NCI-H2171 treated with DMSO at 0.1 percent for 48 hours (cell line): ENCODE measurements at places on chromosomes 3 and 15.

DNA sequence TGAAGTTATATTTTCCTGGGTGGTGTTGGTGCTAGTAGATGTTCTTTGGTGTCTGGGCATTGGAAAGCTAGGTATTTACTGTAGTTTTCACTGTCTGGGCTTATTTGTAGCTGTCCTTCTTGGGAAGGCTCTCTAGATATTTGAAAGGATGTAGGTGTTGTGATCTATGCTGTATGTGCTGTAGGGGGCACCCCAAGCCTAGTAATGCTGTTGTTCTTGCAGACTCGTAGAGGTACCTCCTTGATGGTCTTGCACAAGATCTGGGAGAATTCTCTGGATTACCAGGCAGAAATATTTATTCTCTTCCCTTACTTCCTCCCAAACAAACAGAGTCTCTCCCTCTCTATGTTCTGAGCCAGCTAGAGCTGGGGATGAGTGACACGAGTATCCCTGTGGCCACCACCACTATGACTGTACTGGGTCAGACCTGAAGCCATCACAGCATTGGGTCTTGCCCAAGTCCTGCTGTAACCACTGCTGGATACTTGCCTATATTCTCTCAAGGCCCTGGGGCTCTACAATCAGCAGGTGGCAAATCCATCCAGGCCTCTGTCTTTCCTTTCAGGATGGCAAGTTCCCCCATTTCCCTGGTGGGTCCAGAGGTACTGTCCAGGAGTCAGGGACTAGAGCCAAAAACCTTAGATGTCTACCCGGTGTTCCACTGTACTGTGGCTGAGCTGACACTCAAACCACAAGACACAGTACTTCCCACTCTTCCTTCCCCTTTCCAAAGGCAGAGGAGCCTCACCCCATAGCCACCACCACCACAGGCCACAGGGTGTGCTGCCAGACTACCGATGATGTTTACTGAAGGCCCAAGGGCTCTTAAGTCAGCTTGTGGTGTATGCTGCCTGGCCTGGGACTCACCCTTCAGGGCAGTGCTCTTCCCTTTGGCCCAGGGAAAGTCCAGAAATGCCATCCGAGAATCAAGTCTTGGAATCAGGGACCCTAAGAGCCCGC lies 195.2 kb upstream of the DPPA4 start:
- DNase-seq: no peak

GRCh38 chr3:190701096-190701532 lies 161.4 kb downstream of the GMNC start:
- DNase-seq: peak; percentile 5

GRCh38 chr3:143387425-143387824 lies 267.9 kb downstream of the CHST2 start:
- DNase-seq: no peak

- no peak for DNase-seq
Measured at GRCh38 chr3:129442486-129442885, 2.5 kb downstream of the IFT122 start.

DNA sequence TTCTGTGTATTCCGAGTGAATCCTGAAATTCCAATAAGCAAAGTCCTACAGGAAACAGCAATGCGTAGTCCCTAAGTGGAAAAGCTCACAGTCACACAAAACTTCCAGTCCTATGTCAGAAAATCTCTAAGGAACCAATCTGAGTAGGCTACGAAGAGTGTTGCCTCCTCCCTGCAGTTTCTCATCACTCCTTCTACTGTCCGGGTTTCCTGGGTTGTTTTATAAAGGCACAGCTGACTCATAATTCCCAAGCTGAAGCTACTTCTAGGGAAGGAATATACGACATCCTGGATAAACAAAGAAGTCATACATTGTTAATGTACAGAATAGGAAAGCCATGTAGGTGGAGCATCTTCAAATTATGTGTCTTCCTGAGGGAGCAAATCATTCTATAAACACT lies 65.7 kb upstream of the RGMA start:
- no peak for DNase-seq

GRCh38 chr3:62670351-62670750 lies 204.9 kb downstream of the CADPS start:
- no peak for DNase-seq

GRCh38 chr3:23238156-23238555 lies 35.0 kb downstream of the UBE2E2 start:
- DNase-seq: no peak

DNA sequence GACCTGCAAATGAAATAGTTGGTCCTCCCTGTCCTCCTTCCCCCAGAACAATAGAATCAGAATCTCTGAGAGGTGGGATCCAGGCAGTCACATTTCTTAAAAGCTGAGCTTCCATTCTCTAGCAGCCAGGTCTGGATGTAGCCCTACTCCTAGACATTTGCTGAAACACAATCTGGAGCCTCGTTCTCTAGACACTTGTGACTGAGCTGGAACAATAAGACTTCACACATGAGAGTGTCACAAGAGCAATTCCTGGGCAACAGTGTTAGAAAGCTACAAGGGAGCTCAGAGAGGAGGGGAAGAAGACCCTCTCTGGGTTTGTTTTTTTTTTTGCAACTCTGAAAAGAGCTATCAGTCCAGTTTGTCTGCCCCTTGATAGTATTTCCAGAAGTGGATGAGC lies 14.5 kb downstream of the CORO2B start:
- no peak for DNase-seq

- no peak for DNase-seq
Measured at GRCh38 chr15:56913670-56914069, 4.8 kb upstream of the TCF12 start.

- no peak for DNase-seq
Measured at GRCh38 chr15:48796930-48797329, 13.9 kb downstream of the CEP152 start.

- no peak for DNase-seq
Measured at GRCh38 chr3:59812237-59813147, 762.7 kb upstream of the CFAP20DC start.

GRCh38 chr15:101480613-101481380 lies 8.7 kb downstream of the PCSK6 start:
- no peak for DNase-seq

DNA sequence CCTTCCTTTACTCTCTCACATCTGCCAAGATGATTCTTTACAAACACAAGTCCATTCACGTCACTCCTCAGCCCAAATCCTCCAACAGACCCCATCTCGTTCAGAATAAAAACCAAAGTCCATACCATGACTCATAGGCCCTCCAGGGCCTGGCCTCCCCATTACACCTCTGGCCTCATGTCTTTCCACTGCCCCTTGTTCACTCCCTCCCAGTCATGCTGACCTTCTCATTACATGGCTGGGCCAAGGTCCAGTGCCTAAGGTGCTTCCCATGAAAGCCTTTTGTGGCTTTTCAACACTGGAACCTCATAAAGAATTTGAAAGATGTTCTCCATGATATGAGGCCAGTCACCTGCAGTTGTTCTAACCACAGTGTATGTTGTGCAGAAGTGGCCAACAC lies 44.5 kb downstream of the NEK10 start:
- no peak for DNase-seq

DNA sequence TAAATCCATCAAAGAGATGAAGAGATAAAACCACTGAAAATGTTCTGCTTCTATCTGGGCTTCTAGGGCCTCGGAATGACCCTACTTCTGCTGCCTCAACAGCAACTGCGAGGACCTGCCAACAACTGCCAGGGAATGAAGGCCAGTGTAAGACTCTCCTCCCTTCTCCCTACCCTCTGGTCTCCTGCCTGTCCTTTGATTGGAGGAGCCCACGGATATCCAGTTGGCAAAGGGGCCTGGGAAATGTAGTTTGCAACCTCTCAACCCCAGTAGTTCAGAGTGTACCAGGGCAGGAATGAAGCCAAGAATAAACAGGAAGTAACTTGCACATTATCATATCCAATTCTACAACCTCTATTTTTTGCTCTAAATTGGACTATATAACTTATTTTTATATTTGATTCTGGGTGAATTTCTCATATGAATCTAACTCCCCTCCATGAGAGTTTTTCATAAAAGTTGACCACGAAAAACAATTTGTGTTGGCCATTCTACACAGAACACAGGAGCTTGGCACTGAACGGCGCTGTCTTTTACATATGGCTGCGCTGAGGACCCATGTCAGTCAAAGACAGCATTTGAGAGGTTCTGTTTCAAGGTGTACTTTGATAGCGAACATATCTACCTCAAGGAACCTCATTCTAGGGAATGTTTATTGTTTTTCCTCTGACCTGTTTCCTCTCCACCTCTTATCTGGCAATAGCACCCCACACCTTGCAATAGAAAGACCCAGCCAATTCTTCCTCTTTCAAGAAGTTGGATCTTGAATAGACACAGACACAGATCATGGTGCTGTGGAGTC lies 91.1 kb upstream of the RNF7 start:
- DNase-seq: peak; percentile 54

- no peak for DNase-seq
Measured at GRCh38 chr3:12553921-12554391, 2.9 kb upstream of the MKRN2 start.

DNA sequence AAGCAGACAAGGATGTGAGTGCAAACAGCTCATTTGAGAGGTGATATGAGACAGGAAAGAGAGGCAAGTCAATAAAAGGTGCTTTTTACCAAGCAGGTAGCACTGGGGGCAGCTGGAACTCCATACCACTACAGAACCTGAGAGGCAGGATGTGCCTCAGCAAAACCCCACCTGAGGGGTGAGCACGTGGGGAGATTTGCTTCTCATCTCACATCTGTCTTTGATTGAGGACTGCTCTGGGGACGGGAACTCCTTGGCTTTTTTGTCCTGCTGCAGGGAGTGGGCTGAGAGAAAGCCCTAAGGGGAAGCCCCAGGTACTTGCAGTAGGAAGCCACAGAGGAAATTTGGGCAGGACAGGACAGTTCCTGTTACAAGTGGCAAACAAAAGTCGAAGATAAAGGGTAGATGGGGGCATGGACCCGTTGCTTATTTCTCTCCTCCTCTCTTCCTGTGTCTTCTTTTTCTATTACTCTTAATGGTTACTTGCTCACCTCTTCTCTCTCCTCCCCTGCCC lies 27.1 kb downstream of the CFAP161 start:
- DNase-seq: no peak

DNA sequence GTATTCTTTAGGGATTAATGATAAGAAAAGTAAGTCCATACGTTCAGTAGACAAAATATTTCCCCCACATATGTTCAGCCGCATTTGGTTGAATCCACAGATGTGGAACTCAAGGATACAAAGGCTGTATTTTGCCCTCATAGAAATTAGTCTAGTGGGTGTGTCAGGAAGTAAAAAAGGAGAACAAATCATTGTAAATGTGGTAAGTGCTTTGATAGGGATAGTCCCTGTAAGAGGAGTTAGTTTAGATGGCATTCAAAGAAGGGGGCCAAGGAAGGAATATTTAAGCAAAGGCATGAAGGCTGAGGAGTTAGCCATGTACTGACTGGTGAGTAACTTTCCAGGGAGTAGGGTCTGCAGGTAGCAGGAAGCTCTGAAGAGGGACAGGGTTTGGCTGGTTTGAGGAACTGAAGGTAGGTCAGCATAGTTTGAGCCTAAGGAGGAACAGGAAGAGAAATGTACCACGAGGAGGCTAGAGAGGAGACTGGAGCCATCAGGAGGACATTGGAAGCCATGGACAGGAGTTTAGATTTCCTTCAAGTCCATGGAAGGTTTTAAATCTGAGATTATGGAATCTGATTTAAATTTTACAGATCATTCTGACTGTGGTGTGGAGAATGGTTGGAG lies 98.8 kb downstream of the MME start:
- DNase-seq: no peak

- no peak for DNase-seq
Measured at GRCh38 chr3:174869448-174869847, 10.3 kb downstream of the NAALADL2 start.

DNA sequence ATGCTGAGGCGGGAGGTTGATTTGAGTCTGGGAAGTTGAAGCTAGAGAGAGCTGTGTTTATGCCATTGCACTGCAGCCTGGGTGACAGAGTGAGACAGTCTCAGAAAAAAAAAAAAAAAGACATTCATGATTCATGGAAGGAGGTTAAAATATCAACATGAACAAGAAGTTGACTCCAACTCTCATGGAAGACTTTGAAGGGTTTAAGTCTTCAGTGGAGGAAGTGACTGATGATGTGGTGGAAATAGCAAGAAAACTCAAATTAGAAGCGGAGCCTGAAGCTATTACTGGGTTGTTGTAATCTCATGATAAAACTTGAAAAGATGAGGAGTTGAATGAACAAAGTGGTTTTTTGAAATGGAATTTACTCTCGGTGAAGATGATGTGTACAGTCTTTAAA lies 491.8 kb downstream of the SQOR start:
- DNase-seq: no peak

GRCh38 chr3:108518895-108519294 lies 8.5 kb upstream of the MYH15 start:
- DNase-seq: no peak

- peak; percentile 83 for DNase-seq
Measured at GRCh38 chr3:127775398-127776109, 46.8 kb downstream of the MGLL start.

DNA sequence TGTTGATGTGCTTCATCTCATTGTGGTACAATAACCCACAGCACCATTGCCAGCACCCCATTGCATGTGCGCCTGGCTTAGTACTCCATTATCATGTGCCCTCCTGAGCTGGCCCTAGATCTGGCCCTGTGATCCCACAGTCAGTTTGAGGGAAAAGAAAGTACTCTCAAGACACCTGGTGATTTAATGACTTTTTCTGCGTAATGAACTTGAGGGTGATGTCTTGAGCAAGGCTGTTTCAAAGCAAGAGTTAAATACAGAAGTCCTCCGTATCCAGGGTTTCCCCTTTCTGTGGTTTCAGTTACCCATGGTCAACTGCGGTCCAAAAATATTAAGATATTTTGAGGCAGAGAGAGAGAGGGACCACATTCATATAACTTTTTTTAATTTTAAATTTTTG lies 16.3 kb downstream of the C3orf20 start:
- DNase-seq: no peak

GRCh38 chr15:40272485-40273056 lies 10.3 kb downstream of the ANKRD63 start:
- DNase-seq: no peak

- no peak for DNase-seq
Measured at GRCh38 chr3:6732807-6733206, 128.1 kb upstream of the GRM7 start.

- no peak for DNase-seq
Measured at GRCh38 chr15:79883579-79884203, 13.1 kb downstream of the MTHFS start.

DNA sequence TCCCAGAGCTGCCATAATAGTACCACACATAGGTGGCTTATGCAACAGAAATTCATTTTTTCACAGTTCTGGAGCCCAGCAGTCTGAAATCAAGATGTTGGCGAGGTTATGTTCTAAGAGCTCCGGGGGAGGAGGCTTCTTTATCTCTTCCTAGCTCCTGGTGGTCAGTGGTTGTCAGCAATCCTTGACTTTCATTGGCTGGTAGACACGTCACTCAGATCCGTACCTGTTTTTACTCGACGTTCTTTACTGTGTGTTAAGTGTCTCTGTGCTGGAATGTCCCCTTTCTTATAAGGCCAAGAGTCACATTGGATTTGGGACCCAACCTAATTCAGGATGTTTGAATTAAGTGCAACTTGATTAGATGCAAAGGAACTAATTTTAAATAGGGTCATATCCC lies 218.5 kb upstream of the CNTN3 start:
- no peak for DNase-seq

DNA sequence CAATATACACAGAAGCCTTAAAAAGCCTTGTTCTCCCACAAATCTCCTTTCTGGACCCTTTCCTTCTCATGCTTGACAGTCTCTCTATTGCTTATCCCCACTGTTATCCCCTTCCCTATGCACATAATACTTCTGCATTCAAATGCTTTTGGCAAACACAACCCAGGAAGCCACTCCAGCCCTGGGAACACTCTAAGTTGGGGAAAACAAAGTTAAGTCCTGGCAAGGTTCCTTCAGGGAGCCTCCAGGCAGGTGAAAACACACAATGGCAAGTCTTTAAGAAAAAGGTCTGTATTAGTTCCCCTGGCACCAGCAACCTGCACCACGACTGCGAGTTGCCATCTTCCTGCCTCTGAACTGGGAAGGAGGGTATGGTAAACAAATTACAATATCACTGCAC lies 19.7 kb upstream of the GANC start:
- DNase-seq: no peak
